Astrocyte (in vitro differentiated cells and primary cell): ENCODE measurements at places on chromosomes 4 and X. TPM values are rescaled to one million over a fixed set of nuclear protein-coding genes. Genes with fewer than 3 reads are reported as not detected.

DNA sequence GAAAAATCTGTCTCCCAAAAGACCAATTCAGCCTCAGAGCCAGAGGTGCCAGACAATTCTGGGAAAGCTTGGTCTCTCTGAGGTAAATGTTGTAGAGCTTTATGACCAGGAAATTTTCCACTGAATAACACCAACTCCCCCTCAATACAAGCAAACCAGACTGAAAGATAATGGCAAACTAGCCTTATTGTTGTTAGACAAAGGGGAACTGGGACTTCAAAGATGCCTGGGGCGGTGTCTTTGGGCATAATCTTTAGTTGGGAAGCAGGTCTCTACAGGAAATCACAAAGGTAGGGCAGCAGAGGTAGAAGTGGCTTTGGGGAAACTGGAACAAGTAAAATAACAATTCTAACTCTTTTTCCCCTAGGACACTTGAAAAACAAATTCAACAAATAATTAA lies 12.0 kb downstream of the COL4A6 start:
- H3K27ac ChIP-seq, result no peak overlapping the region
- no peaks in the 10 kb centered on the region for H3K36me3 ChIP-seq

The PDCL2 gene
- not detected in 2 replicates for total RNA-seq

DNA sequence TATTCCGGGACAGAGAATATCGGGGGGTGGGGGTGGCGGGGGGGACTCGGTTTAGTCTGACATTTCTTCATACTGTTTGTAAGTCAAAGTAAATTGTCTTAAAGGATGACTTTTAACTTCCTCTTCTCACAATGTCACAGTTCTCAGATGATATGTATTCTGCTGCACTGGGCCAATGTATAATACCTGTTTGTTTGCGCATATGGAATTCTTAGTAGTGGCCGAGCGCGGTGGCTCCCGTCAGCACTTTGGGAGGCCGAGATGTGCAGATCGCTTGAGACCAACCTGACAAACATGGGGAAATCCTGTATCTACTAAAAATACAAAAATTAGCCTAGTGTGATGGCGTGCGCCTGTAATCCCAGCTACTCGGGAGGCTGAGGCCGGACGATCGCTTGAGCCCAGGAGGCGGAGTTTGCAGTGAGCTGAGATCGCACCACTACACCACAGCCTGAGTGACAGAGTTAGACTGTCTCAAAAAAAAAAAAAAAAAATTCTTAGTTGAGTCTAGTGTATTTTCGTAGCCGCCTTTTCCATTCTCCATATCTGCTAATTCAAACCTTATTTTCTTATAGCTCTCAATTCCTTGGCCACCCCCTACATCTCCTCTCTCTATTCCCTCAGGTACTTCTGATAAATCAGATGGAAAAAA lies 851 bp downstream of the POLR2B start:
- H3K36me3 ChIP-seq, result no peaks in the 10 kb centered on the region
- H3K27ac ChIP-seq, result peak overlapping the region; percentile 94
- H3K27me3 ChIP-seq, result no peaks in the 10 kb centered on the region
- peaks cover 35% of the 10 kb centered on the region for H3K4me1 ChIP-seq

The SLC9A6 gene
- total RNA-seq, result 12.8 and 14.8 TPM in 2 replicates

- no peak for DNase-seq
- no peaks in the 10 kb centered on the region for H3K27me3 ChIP-seq
- no peaks in the 10 kb centered on the region for H3K36me3 ChIP-seq
- no peaks in the 10 kb centered on the region for H3K4me1 ChIP-seq
Measured at GRCh38 chr4:68129793-68130192, at the start of gene TMPRSS11F. TMPRSS11F (minus strand) TSS chr4:68129869; CDS start chr4:68129820, 49 bp downstream.

GRCh38 chrX:153667956-153668396 lies 5.6 kb downstream of the PNCK start:
- H3K27me3 ChIP-seq, result peaks cover 5% of the 10 kb centered on the region
- DNase-seq, result peak; percentile 24
- H3K36me3 ChIP-seq, result no peaks in the 10 kb centered on the region
- H3K4me3 ChIP-seq, result no peak overlapping the region
- no peaks in the 10 kb centered on the region for H3K4me1 ChIP-seq
- no peak overlapping the region for H3K27ac ChIP-seq

- no peak overlapping the region for H3K4me3 ChIP-seq
- H3K36me3 ChIP-seq, result no peaks in the 10 kb centered on the region
- no peak for DNase-seq
- H3K27ac ChIP-seq, result no peak overlapping the region
Measured at GRCh38 chr4:148834804-148835631, 392.8 kb upstream of the NR3C2 start.

The HS3ST1 gene
- 0.18 and 0.22 TPM in 2 replicates for total RNA-seq

DNA sequence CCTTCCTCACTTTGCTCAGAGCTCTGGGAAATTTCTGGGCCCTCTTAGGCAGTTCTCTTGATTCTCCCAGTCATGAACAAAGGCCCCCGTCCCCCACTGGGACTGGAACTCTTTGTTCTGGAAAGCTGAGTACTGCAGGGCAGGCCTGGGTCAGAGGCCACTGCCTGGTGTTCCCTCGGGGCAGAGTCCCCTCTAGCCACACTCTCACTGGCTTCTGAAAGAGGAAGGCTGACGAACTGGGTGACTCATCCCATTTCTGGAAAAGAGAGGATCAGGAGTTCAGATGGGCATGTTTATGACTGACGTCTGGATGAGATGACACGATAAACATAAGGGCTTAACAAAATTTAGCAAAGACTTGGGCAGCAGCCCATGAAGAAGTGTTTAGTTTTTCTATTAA lies 47.7 kb downstream of the DDX3X start:
- no peaks in the 10 kb centered on the region for H3K27me3 ChIP-seq
- peaks cover 13% of the 10 kb centered on the region for H3K4me1 ChIP-seq
- peak overlapping the region; percentile 26 for H3K27ac ChIP-seq
- H3K36me3 ChIP-seq, result no peaks in the 10 kb centered on the region
- no peak overlapping the region for H3K4me3 ChIP-seq

DNA sequence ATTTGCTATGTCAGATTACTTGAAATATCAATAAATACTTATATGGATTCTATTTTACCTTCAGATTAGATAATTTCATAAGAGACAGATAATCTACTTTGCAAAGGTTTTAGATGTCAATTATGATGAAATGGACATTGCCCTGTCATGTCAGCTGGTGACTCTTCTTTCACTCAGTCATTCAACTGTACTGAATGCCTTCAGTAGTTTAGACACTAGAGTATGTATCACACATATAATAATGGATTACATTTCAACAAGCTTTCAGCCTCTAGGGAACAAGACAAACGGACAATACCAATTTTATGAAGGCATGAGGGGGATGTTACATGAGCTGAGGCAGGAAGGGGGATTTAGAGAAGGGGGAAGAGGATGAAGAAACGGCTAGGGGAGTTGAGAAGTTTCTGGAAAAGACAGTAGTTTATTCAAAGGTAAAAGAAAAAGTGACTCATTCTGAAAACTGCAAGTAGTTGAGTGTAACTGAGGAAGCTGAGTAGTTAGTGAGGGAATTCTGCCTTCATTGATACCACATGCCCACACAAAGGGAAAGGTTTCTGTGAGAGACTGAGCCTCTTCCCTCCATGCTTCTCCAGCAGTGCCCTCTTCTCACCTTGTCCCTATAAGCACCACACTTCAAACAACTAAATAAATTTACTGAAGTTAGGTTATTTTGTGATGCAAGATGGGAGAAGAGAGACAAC lies 25.7 kb downstream of the SLC9B2 start:
- no peaks in the 10 kb centered on the region for H3K36me3 ChIP-seq
- H3K27me3 ChIP-seq, result no peaks in the 10 kb centered on the region
- H3K4me1 ChIP-seq, result no peaks in the 10 kb centered on the region
- DNase-seq, result peak; percentile 2

- H3K27me3 ChIP-seq, result peaks cover 46% of the 10 kb centered on the region
Measured at GRCh38 chr4:26083987-26084386, 170.0 kb downstream of the SMIM20 start.

GRCh38 chr4:1760521-1761071 lies 32.5 kb upstream of the FGFR3 start:
- H3K4me3 ChIP-seq, result no peak overlapping the region
- no peaks in the 10 kb centered on the region for H3K36me3 ChIP-seq
- no peak for DNase-seq

GRCh38 chrX:154113729-154114128 lies 16.2 kb upstream of the MECP2 start:
- H3K4me3 ChIP-seq, result no peak overlapping the region
- no peak for DNase-seq
- no peaks in the 10 kb centered on the region for H3K4me1 ChIP-seq
- H3K27me3 ChIP-seq, result no peaks in the 10 kb centered on the region

The UGT2A3 gene
- not detected in 2 replicates for total RNA-seq

DNA sequence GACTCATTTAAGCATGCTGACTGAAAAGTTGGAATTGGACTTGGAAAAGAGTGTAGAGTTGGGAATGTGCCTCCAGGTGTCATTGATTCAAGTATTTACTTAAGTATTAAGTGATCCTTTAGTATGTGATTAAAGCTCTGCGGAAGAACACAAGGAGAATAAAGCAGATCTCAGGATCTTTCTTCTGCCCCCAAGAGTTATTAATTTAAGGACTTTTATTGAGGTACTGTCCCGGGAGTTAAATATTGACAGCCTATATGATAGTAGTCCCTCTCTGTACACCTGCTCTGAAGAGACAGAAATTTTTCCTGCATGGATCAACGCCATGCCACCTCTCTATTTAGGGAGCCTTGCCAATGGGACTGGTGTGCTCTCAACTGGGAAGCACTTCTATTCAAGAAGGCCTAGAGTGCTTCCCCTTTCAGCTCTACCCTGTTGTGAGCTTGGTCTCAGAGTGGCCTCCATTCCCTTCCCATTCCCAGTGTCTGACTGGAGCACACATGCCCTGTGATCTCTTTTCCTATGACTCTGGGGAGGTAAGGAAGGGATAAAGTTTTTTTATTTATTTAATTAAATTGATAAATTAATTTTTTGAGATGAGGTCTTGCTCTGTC lies 75.9 kb downstream of the SHISA3 start:
- no peaks in the 10 kb centered on the region for H3K4me1 ChIP-seq
- no peaks in the 10 kb centered on the region for H3K27me3 ChIP-seq
- no peak for DNase-seq
- no peak overlapping the region for H3K27ac ChIP-seq

The FAM9C gene
- total RNA-seq, result 0.16 TPM in 1 of 2 replicates, not detected in the other

GRCh38 chr4:83387476-83388312 lies 53.0 kb upstream of the HPSE start:
- H3K27ac ChIP-seq, result no peak overlapping the region
- H3K4me1 ChIP-seq, result no peaks in the 10 kb centered on the region
- no peak overlapping the region for H3K4me3 ChIP-seq
- no peaks in the 10 kb centered on the region for H3K27me3 ChIP-seq
- no peaks in the 10 kb centered on the region for H3K36me3 ChIP-seq

DNA sequence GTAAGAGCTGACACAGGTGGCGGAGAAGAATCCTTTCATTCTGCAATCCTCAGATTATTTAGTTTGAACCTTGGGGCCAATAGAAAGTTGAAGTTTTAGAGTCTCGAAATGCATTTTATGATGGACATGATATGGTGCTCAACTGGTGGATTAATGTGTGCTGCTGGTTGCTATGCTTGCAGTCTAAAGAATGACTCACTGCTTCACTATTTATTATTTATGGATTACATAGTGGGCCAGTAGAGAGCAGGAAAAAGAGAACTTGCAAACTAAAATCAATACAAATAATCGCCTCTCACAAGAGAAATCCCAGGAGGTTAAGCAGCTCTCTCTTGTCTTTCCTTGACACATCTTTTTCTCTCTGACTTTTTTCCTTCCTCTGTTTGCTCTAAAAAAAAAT lies 2326.8 kb upstream of the AGA start:
- no peak overlapping the region for H3K4me3 ChIP-seq
- H3K27ac ChIP-seq, result no peak overlapping the region
- no peak for DNase-seq
- H3K36me3 ChIP-seq, result no peaks in the 10 kb centered on the region
- H3K27me3 ChIP-seq, result no peaks in the 10 kb centered on the region
- H3K4me1 ChIP-seq, result no peaks in the 10 kb centered on the region

- no peaks in the 10 kb centered on the region for H3K27me3 ChIP-seq
- H3K4me3 ChIP-seq, result no peak overlapping the region
- no peaks in the 10 kb centered on the region for H3K36me3 ChIP-seq
- H3K4me1 ChIP-seq, result no peaks in the 10 kb centered on the region
- DNase-seq, result peak; percentile 14
Measured at GRCh38 chr4:20422398-20422797, 170.7 kb downstream of the SLIT2 start.

The PFKFB1 gene
- 0.34 TPM in 1 of 2 replicates, not detected in the other for total RNA-seq

The FAM133A gene
- 0.18 and 0.36 TPM in 2 replicates for total RNA-seq

The MOSPD2 gene
- 13.9 and 14.6 TPM in 2 replicates for total RNA-seq

The CCDC158 gene
- not detected in 2 replicates for total RNA-seq

GRCh38 chr4:14887842-14888433 lies 114.3 kb upstream of the CPEB2 start:
- H3K4me1 ChIP-seq, result no peaks in the 10 kb centered on the region
- DNase-seq, result no peak
- no peak overlapping the region for H3K4me3 ChIP-seq
- H3K27me3 ChIP-seq, result peaks cover 5% of the 10 kb centered on the region

- no peak overlapping the region for H3K27ac ChIP-seq
- no peak for DNase-seq
- no peak overlapping the region for H3K4me3 ChIP-seq
- peaks cover 5% of the 10 kb centered on the region for H3K27me3 ChIP-seq
Measured at GRCh38 chr4:7384003-7384928, 50.5 kb downstream of the PSAPL1 start.

DNA sequence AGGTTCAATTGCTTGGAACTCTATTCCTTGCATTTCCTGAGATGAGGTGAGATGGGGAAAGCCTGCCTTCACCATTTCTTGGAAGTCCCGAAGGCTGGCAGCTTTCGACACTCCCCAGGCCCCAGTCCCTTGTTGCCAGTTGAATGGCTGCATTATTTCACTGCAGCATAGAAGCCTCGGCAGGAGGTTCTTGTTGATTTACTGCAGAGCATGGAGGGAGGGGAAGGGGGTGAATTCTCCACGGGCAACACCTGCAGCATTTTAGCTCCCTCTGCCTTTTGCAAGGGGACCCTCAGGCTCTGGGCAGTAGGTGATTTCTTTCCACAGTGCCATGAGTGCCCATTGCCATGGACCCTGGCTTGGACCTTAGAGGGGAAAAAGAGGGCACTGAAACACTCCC lies 10.7 kb upstream of the BCLAF3 start:
- DNase-seq, result no peak
- H3K4me1 ChIP-seq, result no peaks in the 10 kb centered on the region
- H3K27ac ChIP-seq, result no peak overlapping the region
- H3K4me3 ChIP-seq, result no peak overlapping the region
- no peaks in the 10 kb centered on the region for H3K36me3 ChIP-seq

GRCh38 chr4:44801384-44801783 lies 75.0 kb upstream of the GNPDA2 start:
- H3K36me3 ChIP-seq, result no peaks in the 10 kb centered on the region
- no peaks in the 10 kb centered on the region for H3K4me1 ChIP-seq
- H3K27me3 ChIP-seq, result no peaks in the 10 kb centered on the region

- H3K4me3 ChIP-seq, result no peak overlapping the region
- H3K27me3 ChIP-seq, result no peaks in the 10 kb centered on the region
- H3K4me1 ChIP-seq, result peaks cover 2% of the 10 kb centered on the region
Measured at GRCh38 chr4:54781756-54782155, 124.0 kb downstream of the KIT start.

DNA sequence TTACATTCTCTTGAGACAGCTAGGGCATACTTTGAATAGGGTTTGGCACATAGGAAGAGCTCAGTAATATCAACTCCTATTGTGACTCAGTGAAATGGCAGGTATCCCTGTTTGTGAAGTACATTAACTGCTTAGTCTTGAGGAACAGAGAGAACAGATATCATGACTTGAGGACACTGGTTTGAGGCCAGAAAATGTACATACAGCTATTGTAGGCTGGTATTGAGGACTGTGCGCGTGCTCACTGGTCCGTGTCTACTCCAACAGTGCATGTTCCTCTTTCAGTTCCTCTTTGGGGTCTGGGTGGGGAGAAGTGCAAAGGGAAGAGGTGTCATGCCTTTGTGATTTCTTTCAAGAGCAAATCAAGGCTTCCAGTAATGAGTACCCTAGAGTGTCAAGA lies 34.6 kb upstream of the TBC1D9 start:
- H3K27me3 ChIP-seq, result peaks cover 3% of the 10 kb centered on the region
- no peaks in the 10 kb centered on the region for H3K36me3 ChIP-seq
- DNase-seq, result no peak
